ENCODE measurements at places on chromosomes 4 and X.

- DNase-seq: no peak
These were observed 83.8 kb upstream of the C1QTNF7 start for GRCh38 chr4:15344041-15344440.

GRCh38 chr4:2104556-2105345 lies 45.6 kb downstream of the NAT8L start:
- no peak for DNase-seq

- no peak for DNase-seq
These were observed 210.8 kb upstream of the TEX13C start for GRCh38 chrX:125108921-125109320.

- no peak for DNase-seq
These were observed 31.6 kb downstream of the GNL3L start for GRCh38 chrX:54561622-54562021.

DNA sequence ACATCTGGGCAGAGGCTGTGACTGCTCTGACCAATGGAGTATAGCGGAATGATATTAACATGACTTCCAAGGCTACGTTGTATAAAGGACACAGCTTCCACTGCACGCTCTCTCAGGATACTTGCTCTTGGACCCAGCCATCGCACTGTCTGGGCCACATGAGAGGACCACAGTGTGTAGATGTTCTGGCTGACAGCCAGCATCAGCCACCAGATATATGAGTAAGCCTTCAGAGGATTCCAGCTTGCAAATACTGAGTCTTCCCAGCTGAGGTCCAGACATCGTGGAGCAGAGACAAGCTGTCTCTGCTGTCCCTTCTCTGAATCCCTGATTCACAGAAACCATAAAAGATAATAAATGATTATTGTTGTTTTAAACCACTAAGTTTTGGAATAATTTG lies 146.8 kb upstream of the USP9X start:
- DNase-seq: no peak
